ENCODE measurements at places on chromosomes 4 and X.
A peak's percentile ranks its signal among the peaks of the same experiment; 100 is the strongest.

- DNase-seq: no peak
These were observed 1262.0 kb upstream of the ADGRL3 start for GRCh38 chr4:59938166-59938565.

- DNase-seq: peak; percentile 65
These were observed 67.9 kb downstream of the GAB1 start for GRCh38 chr4:143404555-143404954.

GRCh38 chr4:120314969-120315368, 248.3 kb upstream of the MAD2L1 start:
- DNase-seq: no peak

DNA sequence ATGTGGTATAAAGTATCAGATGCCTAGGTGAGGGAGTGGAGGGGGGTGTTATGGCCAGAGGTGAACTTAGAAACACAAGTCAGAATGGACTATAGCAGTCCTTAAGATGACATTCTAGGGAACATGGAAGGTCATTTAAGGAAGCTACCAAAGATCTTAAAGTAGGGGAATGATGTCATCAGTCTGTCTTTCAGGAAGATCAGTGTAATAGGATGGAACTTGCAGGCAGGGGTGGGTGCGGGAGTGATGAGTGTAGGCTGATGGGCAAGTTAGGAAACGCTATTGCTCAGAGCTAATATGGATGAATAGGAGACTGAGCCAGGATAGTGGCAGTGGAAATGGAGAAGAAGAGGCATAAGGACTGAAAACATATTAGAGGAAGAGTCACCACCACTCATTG, 27.5 kb upstream of the CWH43 start:
- peak; percentile 22 for DNase-seq

GRCh38 chr4:113385281-113385899, 335.9 kb downstream of the ANK2 start:
- DNase-seq: no peak

DNA sequence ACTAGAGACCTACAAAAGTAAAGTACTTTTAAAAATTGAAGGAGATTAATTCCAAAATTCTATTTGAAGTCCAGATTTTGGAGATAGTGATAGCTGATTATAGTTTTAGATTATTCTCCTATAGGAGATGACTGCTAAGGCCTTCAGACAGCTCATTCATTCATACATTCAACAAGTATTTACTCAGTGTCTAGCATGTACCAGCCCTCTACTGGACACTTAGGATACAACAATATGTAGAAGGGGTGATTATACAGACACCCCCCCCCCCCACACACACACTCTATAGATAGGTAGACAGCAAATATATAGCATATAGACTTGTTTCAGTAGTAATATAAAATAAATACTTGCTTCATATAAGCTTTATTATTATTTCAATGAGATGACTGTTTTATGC, 60.4 kb upstream of the TAF9B start:
- peak; percentile 22 for DNase-seq

- no peak for DNase-seq
These were observed 148.8 kb downstream of the POLA1 start for GRCh38 chrX:24842486-24842885.

DNA sequence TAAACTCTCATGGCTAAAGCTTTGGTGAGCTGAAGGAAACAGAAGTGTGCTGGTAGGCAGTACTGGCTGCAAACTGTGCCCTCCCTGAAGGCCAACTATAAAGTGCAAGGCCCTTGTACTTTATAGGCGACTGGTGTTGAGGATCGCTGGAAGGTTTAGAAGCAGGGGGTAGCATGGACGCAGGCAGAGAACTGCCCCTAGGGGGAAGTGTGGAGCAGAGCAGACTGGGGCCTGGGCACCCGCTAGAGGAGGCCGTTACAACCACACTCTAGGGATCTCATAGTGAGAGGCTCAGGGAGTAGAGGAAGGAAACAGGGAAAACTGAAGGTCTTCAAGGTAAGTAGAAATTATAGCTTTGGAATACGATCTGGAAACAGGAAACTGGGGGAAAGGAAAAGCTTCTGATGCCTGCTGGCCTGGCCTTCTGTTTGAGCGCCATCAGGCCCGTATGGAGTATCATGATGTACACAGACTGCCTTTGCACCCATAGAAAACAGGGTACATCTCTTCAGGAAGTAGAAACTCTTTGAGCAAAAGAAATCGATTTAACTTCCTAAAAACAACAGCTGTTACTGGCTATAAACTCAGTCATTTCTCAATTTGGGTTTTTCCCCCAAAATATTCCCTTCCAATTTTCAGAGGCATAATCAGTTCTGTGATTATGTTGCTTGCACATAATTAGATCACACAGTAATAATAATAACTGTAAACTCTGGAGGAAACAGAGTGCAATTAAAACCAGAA, 23.9 kb upstream of the TMSB4X start:
- DNase-seq: peak; percentile 69

DNA sequence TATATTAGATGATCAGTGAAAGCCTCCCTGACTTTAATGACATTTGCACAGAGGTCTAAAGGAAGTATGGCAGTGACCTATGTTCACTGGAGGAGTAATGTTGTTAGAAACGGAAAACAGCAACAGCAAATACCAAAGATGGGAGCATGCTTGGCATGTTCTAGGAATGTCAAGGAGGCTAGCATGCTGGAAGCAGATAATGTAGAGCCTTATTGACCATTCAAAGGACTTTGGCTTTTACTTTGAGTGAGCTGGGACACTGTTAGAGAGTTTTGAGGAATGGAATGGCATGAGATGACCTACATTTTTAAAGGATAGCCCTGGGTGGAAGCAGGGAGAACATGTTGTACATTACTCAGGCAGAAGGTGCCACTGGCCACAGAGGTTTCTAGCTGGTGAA, 6.0 kb downstream of the RPA4 start:
- no peak for DNase-seq

GRCh38 chr4:188127214-188127874, 11.9 kb upstream of the TRIML1 start:
- peak; percentile 22 for DNase-seq

GRCh38 chrX:134718105-134718965, 60.1 kb upstream of the PLAC1 start:
- no peak for DNase-seq

DNA sequence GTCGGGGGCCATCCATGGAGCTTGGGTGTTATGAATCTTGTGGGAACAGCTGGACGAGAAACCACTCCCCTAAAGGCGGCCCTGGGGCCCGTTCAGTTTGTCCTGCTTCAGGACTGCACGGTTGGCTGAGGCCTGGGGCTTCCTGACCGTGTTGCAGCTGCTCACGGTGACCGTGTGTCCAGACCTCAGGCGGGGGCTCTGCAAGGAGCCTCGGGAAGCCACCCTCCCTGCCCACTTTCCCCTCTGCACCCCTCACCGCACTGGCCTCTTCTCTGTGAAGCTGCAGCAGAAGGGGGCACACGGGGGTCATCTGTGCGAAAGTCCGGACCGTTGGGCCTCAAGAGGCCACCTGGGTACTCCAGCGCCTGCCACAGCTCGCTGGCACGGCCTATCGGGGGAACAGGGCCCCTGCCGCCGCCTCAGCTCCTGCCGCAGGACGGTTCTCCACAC, 29.4 kb downstream of the UVSSA start:
- DNase-seq: no peak

DNA sequence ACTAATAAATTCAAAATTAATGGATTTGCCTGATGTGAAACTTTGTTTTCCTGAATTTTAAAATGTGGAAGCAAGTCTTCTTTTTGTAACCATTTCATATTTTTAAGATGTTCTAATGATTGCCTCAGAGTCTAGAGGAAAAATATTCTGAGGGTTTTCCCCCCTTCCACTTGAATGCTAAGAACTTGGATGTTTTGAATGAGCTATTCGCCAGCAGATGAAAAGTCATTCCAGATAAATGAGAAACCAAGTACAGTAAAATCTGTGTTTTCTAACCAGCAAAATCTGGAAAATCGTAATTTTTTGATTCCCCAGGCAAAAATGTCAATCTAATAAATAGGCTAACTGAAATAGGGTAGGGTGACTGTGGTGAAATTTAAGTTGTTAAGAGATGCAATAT, 45.6 kb downstream of the SLIT2 start:
- no peak for DNase-seq
